ENCODE measurements at places on chromosomes 4 and X. TPM values are rescaled to one million over a fixed set of nuclear protein-coding genes. Genes with fewer than 3 reads are reported as not detected.

GRCh38 chr4:168853770-168854169 lies 156.3 kb downstream of the CBR4 start:
- DNase-seq, result no peak

DNA sequence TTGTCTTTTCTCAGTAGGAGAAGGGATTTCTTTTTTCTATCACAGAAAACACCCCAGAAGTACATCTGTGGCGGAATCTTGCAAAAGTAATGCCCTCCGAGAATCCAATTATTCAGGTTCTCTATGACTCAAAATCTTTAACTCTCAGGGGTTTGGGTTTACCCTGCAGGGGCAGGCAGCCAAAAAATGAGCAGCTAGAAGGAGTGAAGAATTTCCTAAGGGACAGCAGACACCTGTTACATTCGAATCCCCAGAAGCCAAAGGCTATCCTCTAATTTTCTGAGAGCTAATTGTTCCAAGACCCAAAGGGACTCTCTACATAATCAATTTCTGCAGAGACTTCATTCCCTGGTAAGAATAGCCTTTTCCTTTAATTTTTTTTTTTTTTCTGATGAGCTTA lies 27.5 kb upstream of the CBR4 start:
- DNase-seq, result no peak

DNA sequence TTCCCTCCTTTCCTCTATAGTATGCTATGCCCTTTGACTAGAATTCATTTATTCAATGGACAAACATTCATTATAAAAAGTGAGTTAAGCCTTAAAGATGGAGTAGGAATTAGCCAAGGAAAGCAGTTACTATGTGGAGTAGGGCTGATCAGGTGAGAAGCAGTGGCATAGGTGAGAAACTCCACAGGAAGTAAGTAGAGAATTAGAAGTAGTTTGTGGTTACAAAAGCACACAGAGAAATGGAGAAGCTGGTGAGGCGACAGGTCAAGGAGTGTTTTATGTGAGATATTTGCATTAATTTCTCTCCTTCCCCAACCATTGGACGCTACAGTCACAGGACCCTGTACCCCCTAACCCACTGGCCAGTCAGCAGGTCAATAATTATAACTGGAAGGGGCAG lies 30.6 kb downstream of the SETD7 start:
- DNase-seq, result no peak

The PROM1 gene
- total RNA-seq, result 2.0 TPM

Data from thyroid gland (tissue), 4 donors.